ENCODE measurements at places on chromosomes 2 and 18.

DNA sequence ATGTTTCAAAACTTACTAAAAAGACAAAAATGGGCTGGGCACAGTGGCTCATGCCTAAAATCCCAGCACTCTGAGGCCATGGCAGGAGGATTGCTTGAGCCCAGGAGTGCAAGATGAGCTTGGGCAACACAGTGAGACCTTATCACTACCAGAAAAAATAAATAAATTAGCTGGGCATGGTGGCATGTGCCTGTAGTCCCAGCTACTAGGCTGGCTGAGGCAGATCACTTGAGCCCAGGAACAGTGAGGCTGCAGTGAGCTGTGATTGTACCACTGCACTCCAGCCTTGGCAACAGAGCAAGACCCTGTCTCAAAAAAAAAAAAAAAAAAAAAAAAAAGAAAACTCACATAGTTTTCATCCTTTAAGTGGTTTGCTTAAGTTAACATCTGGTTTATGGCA is 6.4 kb downstream of the TSPYL6 start:
- DNase-seq: no peak

- DNase-seq: no peak
Measured at GRCh38 chr2:86470890-86471289, 29.7 kb downstream of the KDM3A start.

DNA sequence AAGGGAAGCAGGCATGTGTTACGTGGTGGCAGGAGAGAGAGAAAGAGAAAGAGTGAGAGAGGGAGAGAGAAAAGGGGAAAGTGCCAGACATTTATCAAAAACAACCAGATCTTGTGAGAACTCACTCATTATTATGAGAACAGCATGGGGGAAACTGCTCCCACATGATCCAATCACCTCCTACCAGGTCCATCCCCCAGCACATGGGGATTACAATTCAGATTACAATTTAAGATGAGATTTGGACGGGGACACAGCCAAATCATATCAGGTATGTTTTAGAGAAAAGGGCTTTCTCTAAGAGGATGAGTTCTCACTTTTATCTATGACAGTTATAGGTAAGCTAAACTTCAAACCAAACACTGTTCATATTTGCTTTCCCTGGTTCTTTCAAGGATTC is 597.3 kb upstream of the PIK3C3 start:
- DNase-seq: no peak

DNA sequence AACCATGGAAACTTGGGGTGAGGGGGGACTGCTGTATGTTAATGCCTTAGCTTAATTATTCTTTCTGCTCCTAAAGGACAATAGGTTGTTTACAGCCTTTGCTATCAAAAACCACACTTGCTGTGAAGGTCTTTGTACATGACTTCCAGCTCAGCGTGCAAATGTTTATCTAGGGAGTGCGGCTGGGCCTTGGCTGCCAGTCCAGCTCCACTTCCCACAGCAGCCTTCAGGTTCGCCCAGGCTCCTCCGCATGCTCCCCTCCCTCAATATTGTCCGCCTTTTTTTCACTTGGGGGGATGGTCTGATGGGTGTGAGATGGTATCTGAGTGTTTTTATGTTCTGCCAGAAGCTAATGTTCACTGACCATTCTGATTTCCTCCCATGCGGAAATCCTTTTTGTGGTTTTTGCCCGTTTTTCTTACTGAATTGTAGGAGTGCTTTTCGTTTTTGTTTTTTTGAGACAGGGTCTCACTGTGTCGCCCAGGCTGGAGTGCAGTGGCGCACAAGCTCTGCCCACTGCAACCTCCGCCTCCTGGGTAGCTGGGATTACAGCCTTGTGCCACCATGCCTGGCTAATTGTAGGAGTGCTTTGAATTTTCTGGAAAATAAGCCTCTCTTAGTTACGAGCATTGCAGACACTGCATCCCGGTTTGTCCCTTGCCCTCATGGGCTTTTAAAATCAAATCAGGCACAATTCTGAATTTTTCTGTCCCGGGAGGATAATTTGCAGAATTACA is 28.8 kb downstream of the SH3BP4 start:
- DNase-seq: no peak

- no peak for DNase-seq
Measured at GRCh38 chr2:51612387-51612786, 580.5 kb upstream of the NRXN1 start.

- no peak for DNase-seq
Measured at GRCh38 chr18:36419900-36420531, 122.5 kb downstream of the FHOD3 start.

DNA sequence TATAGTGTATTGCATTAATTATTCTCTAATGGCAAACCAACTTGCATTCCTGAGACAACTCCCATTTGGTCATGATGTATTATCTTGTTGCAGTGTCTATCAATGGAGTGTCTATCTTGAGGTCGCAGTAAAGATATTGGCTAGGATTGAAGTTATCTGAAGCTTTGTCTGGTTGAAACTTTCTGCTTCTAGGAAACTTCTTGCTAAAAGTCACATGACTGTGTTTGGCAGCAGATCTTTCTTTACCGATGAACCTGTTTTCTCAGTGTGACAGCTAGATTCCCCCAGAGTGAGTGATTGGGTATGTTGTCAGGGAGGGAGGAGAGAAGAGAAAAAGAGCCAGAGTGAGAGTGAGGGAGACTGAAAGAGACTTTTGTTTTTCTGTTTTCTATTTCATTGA is 119.6 kb downstream of the QPCT start:
- DNase-seq: no peak

DNA sequence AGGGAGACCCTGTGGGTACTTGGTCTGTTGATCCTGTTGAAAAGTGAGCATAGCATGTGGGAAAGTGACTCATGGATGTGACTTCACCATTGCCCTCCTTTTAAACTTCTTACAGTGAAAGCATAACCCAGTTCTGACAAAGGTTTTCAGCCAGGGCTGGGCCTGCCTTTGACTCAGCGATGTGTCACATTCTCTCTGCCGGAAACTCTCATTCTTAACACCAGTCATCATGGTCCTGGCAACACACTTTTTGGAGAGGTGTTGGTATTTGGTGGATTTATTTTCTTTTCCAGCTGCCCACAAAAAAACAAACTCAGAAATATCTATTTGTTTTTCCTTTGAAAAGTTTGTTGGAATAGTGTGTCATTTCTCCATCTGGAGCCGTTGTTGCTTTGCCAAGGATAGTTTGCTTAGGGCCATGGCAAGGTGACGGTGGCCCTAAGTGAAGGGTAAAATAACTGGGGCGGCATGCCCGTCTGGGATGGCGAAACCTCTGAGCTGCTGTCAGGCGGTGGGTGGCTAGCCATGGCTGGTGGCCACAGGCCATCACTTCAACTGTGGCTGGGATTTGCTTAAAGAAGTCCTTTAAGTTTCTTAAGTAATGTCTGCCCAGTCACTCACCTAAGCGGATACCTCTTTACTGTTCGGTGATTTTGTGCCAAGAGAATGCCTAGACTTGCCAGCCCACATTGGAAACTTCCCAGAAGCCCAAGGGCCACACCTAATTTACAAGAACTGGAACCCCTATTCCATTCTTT is 123.3 kb downstream of the LTBP1 start:
- DNase-seq: no peak

GRCh38 chr2:67733517-67733916 is 329.3 kb downstream of the C1D start:
- DNase-seq: no peak

DNA sequence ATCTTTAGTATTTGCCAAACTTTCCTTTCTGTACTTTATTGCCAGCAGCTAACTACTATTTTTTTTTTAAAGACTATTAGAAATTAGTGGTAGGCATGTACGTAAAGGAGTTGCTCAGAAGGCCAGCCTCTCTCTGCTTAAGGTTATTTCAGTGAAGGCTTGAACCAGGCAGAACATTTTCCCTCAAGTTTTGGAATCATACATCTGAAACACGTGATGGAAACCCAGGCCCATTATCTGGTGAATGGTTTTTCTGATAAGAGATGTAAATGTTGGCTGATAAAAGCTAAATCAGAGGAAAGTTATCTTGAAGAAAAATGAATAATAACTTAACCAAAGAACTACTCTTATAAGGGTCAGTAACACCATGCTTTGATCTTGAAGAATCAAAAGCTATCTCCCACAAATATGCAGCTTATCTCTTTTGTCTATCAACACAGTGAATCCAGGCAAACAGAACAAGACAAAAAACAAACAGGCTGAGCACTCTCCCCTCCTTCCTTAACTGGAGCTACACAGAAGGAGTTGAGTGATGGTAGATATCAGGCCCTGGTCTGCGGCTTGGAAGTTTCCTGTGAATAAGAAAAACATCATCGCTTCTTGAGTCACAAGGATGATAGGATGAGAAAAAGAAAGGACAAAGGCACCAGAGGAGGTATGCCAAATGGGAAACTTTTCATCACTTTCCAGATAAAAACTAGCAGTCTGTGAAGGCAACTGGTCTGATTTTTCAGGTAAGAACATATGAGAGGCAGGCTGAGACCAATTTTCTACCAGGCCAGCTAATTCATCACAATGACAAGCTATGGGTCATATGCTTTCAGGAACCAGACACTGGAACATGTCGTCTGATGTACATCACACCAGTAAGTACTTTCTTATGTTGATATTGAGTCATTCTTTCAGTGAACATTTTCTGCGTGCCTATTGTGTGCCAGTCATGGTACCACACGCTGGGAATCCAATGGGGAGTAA is 88.4 kb upstream of the STK17B start:
- peak; percentile 59 for DNase-seq

GRCh38 chr2:109545828-109546713 is 67.7 kb downstream of the SEPTIN10 start:
- DNase-seq: peak; percentile 41

GRCh38 chr2:145088756-145089155 is 568.8 kb upstream of the ZEB2 start:
- DNase-seq: no peak

GRCh38 chr2:173354582-173355131 is at the start of gene CDCA7:
Gene CDCA7 (plus strand): TSS chr2:173354872. CDS start chr2:173354964, 92 bp downstream.
- no peak for DNase-seq

DNA sequence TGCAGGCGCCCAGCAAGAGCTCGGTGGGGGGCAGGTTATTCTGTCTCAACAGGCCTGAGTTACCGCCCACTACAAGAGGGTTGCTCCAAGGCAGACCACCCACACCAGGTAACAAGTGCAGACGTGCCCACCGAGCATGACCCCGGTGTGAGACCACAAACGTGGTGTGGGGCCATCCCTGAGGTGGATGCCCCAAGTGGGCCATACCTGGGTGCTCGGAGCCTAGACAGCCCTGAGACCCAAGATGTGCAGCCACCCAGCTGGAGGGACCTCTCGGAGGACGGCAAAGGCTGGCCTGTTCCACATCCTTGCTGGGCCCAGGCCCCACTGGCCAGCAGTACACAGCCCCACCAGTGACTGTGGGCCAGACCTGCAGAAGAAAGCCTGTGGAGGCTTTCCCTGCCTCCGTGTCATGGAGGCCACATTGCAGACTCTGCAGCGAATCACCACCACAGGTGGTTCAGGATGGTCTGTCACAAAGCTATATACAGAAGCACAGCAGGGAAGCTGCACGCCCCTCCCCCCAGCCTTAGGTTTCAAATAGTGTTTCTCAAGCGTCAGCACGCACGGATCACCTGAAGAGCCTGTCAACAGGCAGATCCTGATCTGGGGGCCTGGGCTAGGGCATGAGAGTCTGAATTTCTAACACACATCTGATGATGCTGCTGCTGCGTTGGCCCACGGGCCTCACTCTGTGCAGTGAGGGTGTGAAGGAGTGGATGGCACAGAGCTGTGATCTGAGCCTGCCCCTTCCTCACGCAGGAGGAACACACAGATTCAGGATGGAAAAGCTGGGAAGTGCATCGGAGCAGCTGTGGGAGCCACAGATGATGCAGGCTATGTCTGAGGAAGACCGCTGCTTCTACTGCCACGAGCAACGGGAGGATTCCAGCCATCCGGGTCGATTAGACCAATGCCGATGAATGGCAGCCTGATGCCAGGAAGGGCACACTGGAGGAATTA is 96.8 kb downstream of the UXS1 start:
- DNase-seq: no peak

DNA sequence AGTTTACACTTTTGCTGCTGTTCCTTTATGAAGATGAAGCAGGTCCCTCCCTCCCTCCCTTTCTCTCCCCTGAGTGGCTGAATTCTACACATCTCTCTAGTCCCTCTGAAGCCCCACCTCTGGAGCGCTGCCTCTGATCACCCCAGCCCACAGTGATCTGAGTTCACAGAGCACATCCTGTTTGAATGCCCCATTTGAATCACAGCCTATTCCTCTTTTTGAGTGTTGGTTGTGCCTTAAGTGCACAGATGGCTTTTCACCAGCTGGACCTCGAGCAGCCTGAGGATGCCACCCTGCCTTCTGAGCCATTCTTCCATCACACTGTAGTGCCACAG is 87.1 kb downstream of the ITGB1BP1 start:
- DNase-seq: no peak

GRCh38 chr18:14928396-14928795 is 180.4 kb downstream of the ANKRD30B start:
- DNase-seq: no peak

- DNase-seq: no peak
Measured at GRCh38 chr2:1945819-1946218, 201.5 kb upstream of the PXDN start.

- no peak for DNase-seq
Measured at GRCh38 chr2:173252581-173252980, 102.1 kb upstream of the CDCA7 start.

DNA sequence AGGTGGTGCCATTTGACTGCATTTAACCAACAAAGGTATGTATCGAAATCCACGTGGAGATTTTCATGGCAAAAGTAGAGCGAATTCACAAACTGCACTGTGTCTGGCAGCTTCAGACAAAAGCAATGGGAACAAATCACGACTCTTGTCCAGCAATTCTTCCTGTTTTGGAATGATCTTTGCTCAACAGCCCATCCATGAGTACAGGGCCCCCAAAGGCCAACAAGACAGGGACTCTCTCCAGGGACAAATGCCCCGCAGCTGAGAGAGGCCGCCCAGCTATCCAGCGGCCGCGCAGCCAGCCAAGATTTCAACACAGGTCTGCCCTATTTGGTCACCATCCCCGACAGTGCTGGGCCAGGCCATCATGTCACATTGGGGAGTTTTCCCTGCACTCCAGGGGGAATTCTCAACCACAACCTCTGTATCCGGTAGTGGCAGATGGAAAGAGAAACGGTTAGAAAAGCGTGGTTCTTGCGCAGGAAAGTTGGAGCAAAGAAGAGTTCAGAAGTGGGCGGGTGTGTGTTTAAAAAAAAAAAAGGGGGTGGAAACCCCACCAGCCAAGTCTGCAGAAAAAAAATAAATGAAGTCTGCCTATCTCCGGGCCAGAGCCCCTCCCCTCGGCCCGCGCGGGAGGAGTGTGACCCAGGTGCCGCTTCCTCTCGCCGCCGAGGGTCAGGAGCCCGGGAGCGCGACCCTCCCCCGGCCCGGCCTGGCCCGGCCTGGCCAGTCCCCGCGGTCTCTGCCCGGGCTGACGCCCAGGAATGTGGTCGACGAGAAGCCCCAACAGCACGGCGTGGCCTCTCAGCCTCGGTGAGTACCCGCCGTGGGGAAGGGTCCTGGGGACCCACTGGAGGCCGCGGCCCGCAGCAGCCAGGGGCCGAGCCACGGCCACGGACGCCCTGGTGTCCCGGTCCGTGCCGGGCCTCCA is at the start of gene GYPC:
Gene GYPC (plus strand): TSS at position 659 of the 931 bp plus-strand sequence. CDS start 106 bp downstream, at position 765.
- peak; percentile 41 for DNase-seq

DNA sequence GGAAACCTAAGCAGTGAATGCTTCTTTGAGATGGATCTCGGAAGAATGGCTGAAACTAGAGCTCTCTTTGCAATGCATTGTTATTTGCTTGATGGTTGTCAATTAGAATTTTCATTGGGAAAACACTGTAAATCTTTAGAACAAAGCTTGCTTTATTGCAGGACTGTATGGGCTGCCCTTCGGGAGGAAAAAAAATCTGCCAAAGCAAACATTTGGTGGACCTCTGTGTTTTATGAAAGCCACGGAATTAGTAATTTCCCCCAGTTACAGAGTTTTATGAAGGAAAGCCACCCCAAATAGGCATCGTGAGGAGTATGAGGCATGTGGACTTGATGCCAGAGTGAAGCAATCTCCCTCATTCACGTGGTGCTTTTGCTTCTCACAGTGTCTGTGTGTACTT is 33.5 kb downstream of the RHBDD1 start:
- no peak for DNase-seq

All from stimulated activated CD4-positive, alpha-beta T cell treated with anti-CD3 and anti-CD28 coated beads, Interleukin-4, amount 100 ng/mL, for 4 hours (primary cell).